HFFc6 (cell line): ENCODE measurements at places on chromosomes 4 and X. TPM values are rescaled to one million over a fixed set of nuclear protein-coding genes. Genes with fewer than 3 reads are reported as not detected.

FUNDC1 gene
- total RNA-seq, result 16.2 and 17.3 TPM in 2 replicates

GLRB gene
- 4.7 to 11.7 TPM (median 9.2 TPM) in 3 replicates for total RNA-seq

TBC1D8B gene
- total RNA-seq, result 14.0 to 16.7 TPM (median 14.6 TPM) in 3 replicates

DNA sequence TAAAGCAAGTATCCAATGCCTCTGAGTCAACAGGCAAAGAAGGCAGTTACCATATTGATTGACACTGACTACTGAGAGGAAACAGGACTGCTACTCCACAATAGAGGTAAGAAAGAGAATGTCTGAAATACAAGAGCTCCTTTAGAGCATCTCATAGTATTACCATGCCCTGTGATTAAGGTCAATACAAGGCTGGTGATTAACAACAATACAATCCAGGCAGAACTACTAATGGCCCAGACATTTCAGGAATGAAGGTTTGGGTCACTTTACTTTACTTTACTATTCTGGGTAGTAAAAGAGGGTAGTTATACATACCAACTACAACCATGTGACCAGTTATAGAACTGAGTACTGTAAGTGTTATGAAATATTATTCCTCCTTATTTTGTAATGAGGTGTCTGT lies 44.5 kb downstream of the BRWD3 start:
- peak overlapping the region; percentile 76 for H3K4me3 ChIP-seq
- peaks cover 31% of the 10 kb centered on the region for H3K4me1 ChIP-seq
- peak overlapping the region; percentile 77 for H3K27ac ChIP-seq
- no peaks in the 10 kb centered on the region for H3K27me3 ChIP-seq
- DNase-seq, result peak; percentile 72

DNA sequence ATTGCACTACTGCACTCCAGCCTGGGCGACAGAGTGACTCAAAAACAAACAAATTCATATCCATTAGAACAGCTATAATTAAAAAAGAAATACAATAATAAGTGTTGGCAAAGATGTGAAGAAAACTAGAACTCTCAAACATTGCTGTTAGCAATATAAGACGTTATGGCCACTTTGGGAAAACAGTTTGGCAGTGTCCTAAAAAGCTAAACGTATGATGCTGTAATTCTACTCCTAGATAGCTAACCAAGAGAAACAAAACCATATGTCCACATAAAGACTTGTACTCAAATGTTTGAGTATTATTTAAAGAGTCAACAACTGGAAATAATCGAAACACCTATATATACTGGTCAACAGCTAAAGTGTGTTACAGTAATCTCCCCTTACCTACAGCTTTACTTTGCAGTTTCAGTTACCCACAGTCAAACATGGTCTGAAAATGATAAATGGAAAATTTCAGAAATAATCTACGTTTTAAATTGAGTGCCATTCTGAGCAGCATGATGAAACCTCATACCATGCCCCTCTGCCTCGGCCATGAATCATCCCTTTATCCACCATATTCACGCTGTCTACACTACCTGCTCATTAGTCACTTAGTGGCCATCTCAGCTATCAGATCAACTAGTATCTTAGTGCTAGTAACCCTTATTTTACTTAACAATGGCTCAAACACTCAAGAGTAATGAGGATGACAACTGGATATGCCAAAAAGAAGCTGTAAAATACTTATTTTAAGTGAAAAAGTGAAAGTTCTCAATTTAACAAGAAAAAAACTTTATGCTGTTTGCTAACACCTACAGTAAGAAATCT lies 4.9 kb downstream of the ELF2 start:
- peak overlapping the region; percentile 73 for H3K4me3 ChIP-seq
- peaks cover 43% of the 10 kb centered on the region for H3K4me1 ChIP-seq
- peak; percentile 64 for DNase-seq
- H3K36me3 ChIP-seq, result no peaks in the 10 kb centered on the region

GRCh38 chr4:128510850-128511249 lies 223.2 kb upstream of the PGRMC2 start:
- no peak for DNase-seq
- H3K36me3 ChIP-seq, result peaks cover 10% of the 10 kb centered on the region; the same call in 1 of the 2 replicates
- no peak overlapping the region for H3K4me3 ChIP-seq
- H3K27me3 ChIP-seq, result no peaks in the 10 kb centered on the region; the same call in 1 of the 2 replicates
- peaks cover 40% of the 10 kb centered on the region for H3K4me1 ChIP-seq
- no peak overlapping the region for H3K27ac ChIP-seq

DNA sequence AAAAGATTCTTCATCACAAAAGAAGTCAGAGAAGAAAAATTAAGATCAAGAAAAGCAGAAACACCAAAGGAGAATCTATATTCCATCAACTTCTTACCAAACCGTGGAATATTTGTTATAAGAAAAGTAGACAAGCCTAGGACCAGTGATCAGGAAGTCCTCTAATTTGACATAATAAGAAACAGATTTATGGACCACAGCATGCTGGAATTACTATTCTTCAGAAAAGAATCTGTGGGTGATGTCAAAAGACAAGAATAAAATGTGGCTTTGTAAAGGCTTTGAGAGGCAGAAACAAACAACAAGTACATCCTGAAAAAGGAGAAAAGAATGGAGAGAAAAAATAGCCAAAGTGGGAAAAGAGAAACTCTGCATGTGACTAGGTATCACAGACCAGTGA lies 123.3 kb downstream of the SLC10A7 start:
- no peaks in the 10 kb centered on the region for H3K27me3 ChIP-seq
- no peak for DNase-seq
- no peak overlapping the region for H3K4me3 ChIP-seq
- H3K36me3 ChIP-seq, result no peaks in the 10 kb centered on the region
- no peaks in the 10 kb centered on the region for H3K4me1 ChIP-seq

GRCh38 chr4:163331629-163332376 lies 593 bp downstream of the NPY1R start:
- H3K36me3 ChIP-seq, result no peaks in the 10 kb centered on the region
- DNase-seq, result no peak
- H3K4me1 ChIP-seq, result peaks cover 18% of the 10 kb centered on the region
- peak overlapping the region; percentile 92 for H3K4me3 ChIP-seq

GRCh38 chr4:169460081-169460480 lies 152.3 kb downstream of the NEK1 start:
- peaks cover 17% of the 10 kb centered on the region for H3K36me3 ChIP-seq
- H3K27ac ChIP-seq, result no peak overlapping the region
- no peaks in the 10 kb centered on the region for H3K4me1 ChIP-seq
- H3K4me3 ChIP-seq, result no peak overlapping the region
- DNase-seq, result no peak
- no peaks in the 10 kb centered on the region for H3K27me3 ChIP-seq

GRCh38 chr4:137343221-137343620 lies 189.1 kb downstream of the PCDH18 start:
- H3K36me3 ChIP-seq, result no peaks in the 10 kb centered on the region
- peaks cover 1% of the 10 kb centered on the region; the same call in 1 of the 2 replicates for H3K27me3 ChIP-seq
- no peak overlapping the region for H3K27ac ChIP-seq
- H3K4me3 ChIP-seq, result no peak overlapping the region
- peaks cover 5% of the 10 kb centered on the region for H3K4me1 ChIP-seq
- no peak for DNase-seq

- peak overlapping the region; percentile 47; the same call in 1 of the 2 replicates for H3K27ac ChIP-seq
- H3K4me1 ChIP-seq, result peaks cover 9% of the 10 kb centered on the region
- H3K36me3 ChIP-seq, result no peaks in the 10 kb centered on the region
- H3K27me3 ChIP-seq, result peaks cover 5% of the 10 kb centered on the region; the same call in 1 of the 2 replicates
- no peak overlapping the region for H3K4me3 ChIP-seq
These were observed 71.0 kb downstream of the SNCA start for GRCh38 chr4:89765966-89766365.

DNA sequence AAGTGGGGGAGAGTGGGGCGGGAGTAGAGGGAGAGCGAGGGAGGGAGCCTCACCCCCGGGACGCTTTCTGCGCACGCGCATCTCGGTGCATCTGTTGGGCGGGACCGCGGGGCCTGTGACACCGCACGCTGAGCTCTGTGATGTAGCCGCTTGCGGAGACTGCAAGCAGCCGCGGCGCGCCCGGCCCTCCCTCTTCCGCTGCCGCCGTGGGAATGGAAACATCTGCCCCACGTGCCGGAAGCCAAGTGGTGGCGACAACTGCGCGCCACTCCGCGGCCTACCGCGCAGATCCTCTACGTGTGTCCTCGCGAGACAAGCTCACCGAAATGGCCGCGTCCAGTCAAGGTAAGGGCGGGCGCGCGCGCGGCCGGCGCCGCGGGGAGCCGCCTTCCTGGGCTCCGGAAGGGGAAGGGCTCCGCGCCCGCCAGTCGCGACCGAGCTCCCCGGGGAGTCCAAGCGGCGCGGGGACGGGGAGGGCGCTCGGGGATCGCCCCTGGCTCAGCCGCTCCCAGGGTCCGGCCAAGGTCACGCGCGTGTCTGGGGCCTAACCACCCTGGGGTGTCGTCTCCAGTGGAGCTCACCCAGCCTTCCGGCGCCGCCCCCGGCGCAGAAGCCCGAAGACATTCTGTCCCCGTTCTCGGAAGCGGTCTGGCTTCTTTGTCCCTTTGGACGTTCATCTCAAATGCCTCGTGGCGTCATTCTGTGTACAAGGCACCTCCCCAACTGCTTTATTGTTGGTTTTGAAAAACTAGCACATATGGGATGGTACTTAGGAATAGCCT lies at the start of gene FUNDC2:
FUNDC2 (plus strand) TSS at position 118 of the 782 bp plus-strand sequence; CDS start at position 213, 95 bp downstream.
- H3K4me3 ChIP-seq, result peak within 1 kb of the TSS; percentile 90
- peak within 1 kb of the TSS; percentile 95 for H3K27ac ChIP-seq
- H3K4me1 ChIP-seq, result peaks cover 12% of the 10 kb centered on the region

DNA sequence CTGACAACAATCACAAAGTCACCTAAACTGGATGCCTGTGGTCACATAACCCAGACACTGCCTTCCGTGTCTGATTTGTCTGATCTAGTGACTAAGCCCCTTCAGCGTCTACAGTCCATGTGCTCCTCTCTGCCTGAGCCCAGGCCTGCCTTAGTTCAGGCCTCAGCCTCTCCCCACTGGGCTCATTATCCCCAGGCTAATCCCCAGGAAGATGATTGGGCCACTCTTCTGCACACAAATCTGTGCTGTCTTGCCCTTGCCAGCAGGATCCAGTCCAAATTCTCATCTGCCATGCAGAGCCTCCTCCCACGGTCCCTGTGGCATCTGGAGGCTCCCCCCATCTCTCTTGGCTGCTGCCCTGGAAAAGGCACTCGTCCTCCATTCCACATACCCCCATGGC lies 96.5 kb downstream of the SLC2A9 start:
- no peak for DNase-seq
- no peaks in the 10 kb centered on the region for H3K36me3 ChIP-seq
- no peak overlapping the region for H3K4me3 ChIP-seq

DNA sequence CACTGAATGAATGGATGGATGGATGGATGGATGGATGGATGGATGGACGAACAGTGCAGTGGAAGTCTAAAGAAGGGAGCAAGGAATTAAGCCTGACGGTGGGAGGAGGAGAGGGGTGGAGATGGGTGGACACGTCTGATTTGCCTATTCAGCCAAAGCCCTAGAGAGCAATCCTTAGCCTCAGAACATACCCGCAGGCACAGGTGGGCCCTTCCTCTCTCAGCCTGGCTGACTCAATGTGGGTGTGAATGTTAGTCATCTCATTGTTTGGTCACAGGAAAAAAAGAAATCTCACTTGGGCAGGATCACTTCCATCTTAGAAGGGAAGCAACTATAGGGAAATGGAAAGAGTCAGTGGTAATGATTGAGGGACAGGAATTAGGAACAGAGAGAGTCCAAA lies 165.9 kb downstream of the PJA1 start:
- H3K27ac ChIP-seq, result no peak overlapping the region
- peaks cover 6% of the 10 kb centered on the region for H3K4me1 ChIP-seq
- peaks cover 6% of the 10 kb centered on the region for H3K27me3 ChIP-seq
- no peak overlapping the region for H3K4me3 ChIP-seq
